H9 (cell line): ENCODE measurements at places on chromosomes 6 and 20. TPM values are rescaled to one million over a fixed set of nuclear protein-coding genes. Genes with fewer than 3 reads are reported as not detected.

DNA sequence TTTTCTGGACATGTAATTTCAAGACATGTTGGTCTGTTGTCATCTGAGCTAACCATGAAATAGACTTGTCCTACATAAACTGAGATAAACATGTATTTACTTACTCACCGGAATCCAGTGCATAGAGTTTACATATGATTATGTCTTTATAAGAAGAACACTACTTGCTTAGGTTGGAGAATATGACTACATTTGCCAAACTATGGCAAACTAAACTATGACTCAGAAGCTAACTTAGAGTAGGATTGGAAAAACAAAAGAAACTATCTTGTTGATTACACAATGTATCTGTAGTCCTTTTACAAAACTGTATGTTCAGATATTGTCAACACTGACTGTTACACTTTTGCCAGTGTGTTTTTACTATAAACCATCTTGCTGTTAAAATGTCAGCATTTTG, 113.3 kb downstream of the CRYBG1 start:
- no peak for DNase-seq
- no peak overlapping the region for H3K4me3 ChIP-seq
- no peaks in the 10 kb centered on the region for H3K36me3 ChIP-seq
- H3K4me1 ChIP-seq: no peaks in the 10 kb centered on the region

GRCh38 chr6:33589392-33589730, 9.3 kb upstream of the BAK1 start:
- no peak overlapping the region for H3K27ac ChIP-seq
- no peaks in the 10 kb centered on the region for H3K36me3 ChIP-seq
- DNase-seq: no peak
- H3K4me3 ChIP-seq: no peak overlapping the region

GRCh38 chr6:158559895-158560835, at the start of gene TMEM181:
TMEM181 (plus strand) TSS chr6:158560091; CDS start chr6:158560225, 134 bp downstream.
- peaks cover 7% of the 10 kb centered on the region; the same call in 1 of the 2 replicates for H3K4me1 ChIP-seq
- peak; percentile 75 for DNase-seq
- no peaks in the 10 kb centered on the region for H3K27me3 ChIP-seq
- no peak within 1 kb of the TSS for H3K27ac ChIP-seq
- peak within 1 kb of the TSS; percentile 86 for H3K4me3 ChIP-seq
- H3K36me3 ChIP-seq: peaks cover 6% of the 10 kb centered on the region; the same call in 1 of the 2 replicates

DNA sequence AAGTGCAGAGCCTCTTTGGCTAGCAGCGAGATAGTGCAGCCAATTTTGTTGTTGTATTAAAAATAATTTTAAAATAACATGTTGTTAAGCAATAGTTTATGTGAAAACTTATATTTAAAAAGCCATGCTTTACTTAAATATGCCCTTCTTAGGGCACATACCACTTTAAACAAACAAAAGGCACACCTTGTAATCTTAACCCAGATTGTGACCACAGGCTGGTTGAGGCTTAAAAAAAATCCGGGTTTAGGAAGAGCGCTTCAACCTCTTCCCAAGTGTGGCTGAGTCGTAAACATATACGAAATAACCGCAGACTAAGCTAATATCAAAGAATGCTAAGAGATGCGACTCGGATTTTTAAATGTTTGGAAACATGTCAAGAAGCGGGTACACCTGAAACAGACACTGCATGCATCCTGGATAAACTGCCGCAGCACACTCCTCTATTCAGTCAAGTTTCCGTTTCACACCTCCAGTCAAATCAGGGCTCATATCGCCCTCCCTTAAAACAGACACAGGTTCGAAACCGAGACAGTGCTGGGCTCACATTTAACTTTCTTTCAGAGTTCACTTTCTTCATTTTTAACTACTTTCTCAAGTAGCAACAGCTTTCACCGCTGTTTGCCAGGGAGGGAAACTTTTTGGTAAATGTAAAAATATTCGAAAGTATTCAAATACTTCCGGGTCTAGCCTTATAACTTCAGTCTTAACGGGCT, 1.5 kb downstream of the DEK start:
- H3K36me3 ChIP-seq: peaks cover 46% of the 10 kb centered on the region
- no peaks in the 10 kb centered on the region for H3K27me3 ChIP-seq
- peaks cover 8% of the 10 kb centered on the region; the same call in 1 of the 2 replicates for H3K4me1 ChIP-seq
- no peak overlapping the region for H3K27ac ChIP-seq

DNA sequence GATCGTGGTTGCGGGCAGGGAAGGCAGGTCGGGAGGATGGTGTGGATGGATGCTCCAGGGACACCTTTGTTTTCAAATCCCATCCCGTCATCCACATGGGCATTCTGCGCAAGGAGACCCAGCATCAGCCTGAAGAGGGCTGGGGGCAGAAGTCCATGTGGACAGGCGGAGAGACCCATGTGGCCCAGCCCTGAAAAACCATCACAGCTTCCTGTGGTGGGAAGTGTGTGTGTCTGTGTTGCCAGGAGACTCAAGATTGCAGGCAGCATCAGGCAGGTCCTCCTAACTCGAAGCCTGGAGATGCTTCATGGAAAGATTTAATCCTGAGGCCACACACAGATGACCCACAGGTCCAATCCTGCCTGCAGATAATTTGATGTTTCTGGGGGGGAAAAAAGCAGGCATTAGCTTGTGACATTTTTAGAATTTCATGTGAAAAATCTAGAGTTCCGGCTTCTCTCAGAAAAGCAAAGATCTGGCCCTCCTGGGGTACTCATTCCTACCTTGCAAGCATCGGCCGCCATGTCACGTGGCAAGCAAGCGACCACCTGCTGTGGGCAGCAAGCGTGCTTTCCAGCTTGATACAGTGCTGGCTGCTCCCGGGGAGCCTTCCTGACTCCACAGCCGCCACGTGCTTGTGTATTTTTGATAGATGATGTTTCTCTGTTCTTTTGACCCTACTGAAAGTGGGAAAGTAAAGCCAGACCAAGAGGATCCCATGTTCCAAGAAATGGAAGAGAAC, 25.8 kb downstream of the BCAS4 start:
- H3K4me3 ChIP-seq: no peak overlapping the region
- no peaks in the 10 kb centered on the region for H3K27me3 ChIP-seq
- H3K4me1 ChIP-seq: no peaks in the 10 kb centered on the region; the same call in 1 of the 2 replicates
- no peak overlapping the region for H3K27ac ChIP-seq

DNA sequence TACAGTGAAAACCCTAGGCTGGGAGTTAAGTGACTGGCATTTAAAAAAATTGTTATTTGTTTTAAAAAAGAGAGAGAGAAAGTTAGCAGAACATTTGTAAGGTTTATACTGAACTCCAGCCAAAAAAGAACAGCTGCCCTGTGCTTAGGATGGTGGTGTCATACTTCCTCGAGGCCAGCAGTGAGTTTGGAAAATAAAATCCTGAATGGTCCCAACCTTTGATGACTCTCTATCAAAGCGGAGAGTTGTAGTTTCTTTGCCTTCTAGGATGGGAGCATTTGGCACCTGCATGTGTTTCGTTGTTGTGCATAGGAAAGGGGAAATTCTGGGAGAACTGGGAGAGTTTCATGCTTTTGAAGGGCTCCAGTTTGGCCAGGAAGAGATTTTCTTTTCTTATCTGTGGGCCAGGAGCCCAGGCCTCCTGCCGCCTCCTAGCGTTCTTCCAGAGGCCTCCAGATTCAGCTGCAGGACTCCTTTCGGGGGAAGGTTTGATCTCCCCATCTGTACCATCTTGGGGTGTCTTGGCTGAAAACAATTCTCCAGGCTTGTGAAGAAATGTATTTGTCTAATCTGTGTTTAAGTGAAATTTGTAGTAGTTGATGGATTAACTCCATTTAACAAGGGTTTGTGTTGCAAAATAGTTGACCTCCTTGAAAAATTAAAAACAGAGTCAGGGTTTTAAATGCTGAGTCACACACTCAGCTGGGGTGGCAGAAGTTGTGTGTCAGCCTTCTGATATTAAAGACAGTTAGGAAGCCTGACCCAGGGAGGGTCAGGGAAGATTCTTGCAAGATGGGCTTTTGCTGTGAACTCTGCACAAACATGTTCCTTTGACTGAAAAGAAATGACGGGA, 63.4 kb downstream of the TXNDC5 start:
- no peak overlapping the region for H3K27ac ChIP-seq
- DNase-seq: no peak
- H3K4me1 ChIP-seq: no peaks in the 10 kb centered on the region
- no peaks in the 10 kb centered on the region for H3K27me3 ChIP-seq
- H3K36me3 ChIP-seq: peaks cover 6% of the 10 kb centered on the region

DNA sequence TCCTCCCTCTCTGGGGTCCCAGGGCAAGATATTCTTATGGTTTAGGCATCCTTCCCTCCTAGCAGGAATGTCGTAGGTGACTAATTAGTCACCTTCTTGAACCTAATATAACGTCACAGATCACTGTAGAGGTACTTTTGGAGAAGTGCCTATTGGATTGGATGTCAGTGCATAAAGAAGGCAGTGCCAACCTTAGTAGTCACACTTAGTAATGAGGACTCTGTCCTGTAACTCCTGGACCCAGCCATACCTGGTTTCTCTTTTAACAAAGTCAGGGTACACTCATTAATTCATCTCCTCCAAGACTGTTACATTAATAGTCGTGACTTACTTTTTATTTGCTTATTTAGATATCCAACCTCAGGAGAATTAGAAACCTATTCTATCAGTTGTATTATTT, 20.0 kb downstream of the VTA1 start:
- H3K36me3 ChIP-seq: peaks cover 17% of the 10 kb centered on the region
- no peaks in the 10 kb centered on the region for H3K4me1 ChIP-seq
- no peak for DNase-seq
- no peaks in the 10 kb centered on the region for H3K27me3 ChIP-seq

DNA sequence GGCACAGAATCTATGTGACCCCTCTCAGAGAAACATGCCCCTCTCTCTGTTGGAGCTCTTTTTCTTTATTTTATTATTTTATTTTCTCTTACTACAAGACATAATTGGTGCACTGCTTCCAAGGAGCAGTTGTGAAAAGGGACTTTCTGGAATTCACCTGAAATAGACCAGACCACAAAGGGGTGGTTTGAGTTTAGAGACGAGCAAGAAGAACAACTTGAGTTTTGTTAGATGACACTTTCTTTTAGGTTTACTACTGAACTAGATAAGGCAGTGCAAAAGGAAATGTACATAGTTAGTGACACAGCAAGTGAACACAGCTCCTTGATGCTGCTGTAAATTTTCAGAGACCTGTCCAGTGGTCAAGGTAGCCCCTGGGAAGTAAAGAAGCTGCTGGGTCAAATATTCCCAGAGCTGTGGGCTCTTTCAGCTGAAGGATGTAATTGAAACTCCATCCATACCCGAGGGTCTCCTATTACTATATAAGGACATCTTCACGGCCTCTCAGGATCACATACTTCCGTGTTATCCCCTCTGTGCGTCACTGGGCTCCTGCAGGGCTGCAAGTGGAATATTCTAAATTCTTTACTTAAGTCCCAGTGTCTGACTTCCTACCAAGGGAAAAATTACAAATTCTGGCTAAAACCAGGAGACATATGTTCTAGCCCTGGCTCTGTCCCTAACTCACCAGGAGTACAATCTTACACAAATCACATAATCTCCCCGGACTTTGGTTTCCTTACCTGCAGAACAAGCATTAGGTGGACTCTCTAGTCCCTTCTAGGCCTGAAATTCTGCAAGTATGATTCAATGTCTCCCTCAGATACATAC, 69.1 kb upstream of the ADTRP start:
- H3K36me3 ChIP-seq: no peaks in the 10 kb centered on the region
- no peaks in the 10 kb centered on the region for H3K27me3 ChIP-seq
- no peak overlapping the region for H3K4me3 ChIP-seq
- no peak overlapping the region for H3K27ac ChIP-seq
- DNase-seq: no peak
- no peaks in the 10 kb centered on the region for H3K4me1 ChIP-seq

GRCh38 chr6:2873643-2874042, 29.5 kb downstream of the SERPINB9 start:
- no peak overlapping the region for H3K27ac ChIP-seq
- H3K36me3 ChIP-seq: peaks cover 5% of the 10 kb centered on the region; the same call in 1 of the 3 replicates
- no peak overlapping the region for H3K4me3 ChIP-seq
- H3K27me3 ChIP-seq: no peaks in the 10 kb centered on the region

GRCh38 chr6:109295109-109295773, 87.0 kb downstream of the CD164 start:
- no peak overlapping the region for H3K27ac ChIP-seq
- no peak overlapping the region for H3K4me3 ChIP-seq
- H3K27me3 ChIP-seq: no peaks in the 10 kb centered on the region
- no peak for DNase-seq
- no peaks in the 10 kb centered on the region; the same call in 1 of the 2 replicates for H3K4me1 ChIP-seq

- H3K4me3 ChIP-seq: no peak overlapping the region
- peaks cover 10% of the 10 kb centered on the region for H3K36me3 ChIP-seq
- H3K27me3 ChIP-seq: no peaks in the 10 kb centered on the region
Measured at GRCh38 chr6:15713325-15713724, 50.5 kb upstream of the DTNBP1 start.

- no peak overlapping the region for H3K27ac ChIP-seq
- no peaks in the 10 kb centered on the region for H3K27me3 ChIP-seq
- H3K4me1 ChIP-seq: no peaks in the 10 kb centered on the region
- no peak overlapping the region for H3K4me3 ChIP-seq
- DNase-seq: no peak
Measured at GRCh38 chr20:17646961-17647301, 35.1 kb downstream of the RRBP1 start.

DNA sequence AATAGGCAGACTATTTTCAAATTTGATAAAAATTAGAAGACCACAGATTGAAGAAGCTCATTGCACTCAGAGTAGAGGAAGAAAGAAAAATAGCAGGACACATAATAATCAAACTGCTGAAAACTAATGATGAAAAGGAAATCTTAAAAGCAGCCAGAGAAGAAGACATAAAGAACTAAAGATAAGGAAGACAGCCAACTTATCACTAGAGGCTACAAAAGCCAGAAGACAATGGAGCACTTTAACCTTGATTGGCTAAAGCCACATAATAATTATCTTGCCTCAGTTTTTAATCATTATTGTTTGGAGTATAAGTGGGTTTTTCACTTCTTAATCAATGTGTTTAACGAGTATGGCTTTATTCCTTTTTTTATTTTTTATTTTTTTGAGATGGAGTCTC, 397.6 kb downstream of the RNF144B start:
- H3K27me3 ChIP-seq: no peaks in the 10 kb centered on the region
- no peaks in the 10 kb centered on the region; the same call in 2 of the 3 replicates for H3K36me3 ChIP-seq
- DNase-seq: no peak
- H3K4me1 ChIP-seq: no peaks in the 10 kb centered on the region
- no peak overlapping the region for H3K27ac ChIP-seq

DNA sequence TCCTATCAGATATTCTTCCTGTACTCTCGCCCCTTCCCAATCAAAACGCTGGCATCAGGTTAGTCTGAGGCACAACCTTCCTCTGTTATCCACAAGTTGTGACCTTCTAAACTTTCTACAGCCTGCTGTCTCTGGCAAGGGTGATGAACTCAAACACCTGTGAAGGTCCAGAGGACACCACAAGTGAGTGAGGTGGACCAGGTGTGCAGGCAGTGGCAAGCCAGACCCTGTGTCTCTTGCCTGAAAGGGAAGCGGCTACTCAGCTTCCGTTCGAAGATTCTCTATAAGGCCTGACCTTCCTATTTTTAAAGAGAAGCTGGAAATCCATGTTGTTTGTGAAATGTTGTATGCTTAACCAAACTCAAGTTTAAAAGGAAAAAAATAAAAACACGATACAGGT, 36.8 kb downstream of the GCM1 start:
- DNase-seq: no peak
- no peak overlapping the region for H3K4me3 ChIP-seq
- H3K27me3 ChIP-seq: no peaks in the 10 kb centered on the region
- H3K27ac ChIP-seq: no peak overlapping the region
- H3K4me1 ChIP-seq: no peaks in the 10 kb centered on the region

Gene SLC26A8
- total RNA-seq: 0.09 and 0.55 TPM in 2 replicates

Gene PRDM1
- 2.3 and 2.9 TPM in 2 replicates for total RNA-seq

Gene FAXC
- total RNA-seq: 17.2 and 17.7 TPM in 2 replicates

Gene NKX2-2
- 0.11 TPM in 1 of 2 replicates, not detected in the other for total RNA-seq
